ENCODE measurements at places on chromosomes 2 and 18. TPM values are rescaled to one million over a fixed set of nuclear protein-coding genes. Genes with fewer than 3 reads are reported as not detected.

DNA sequence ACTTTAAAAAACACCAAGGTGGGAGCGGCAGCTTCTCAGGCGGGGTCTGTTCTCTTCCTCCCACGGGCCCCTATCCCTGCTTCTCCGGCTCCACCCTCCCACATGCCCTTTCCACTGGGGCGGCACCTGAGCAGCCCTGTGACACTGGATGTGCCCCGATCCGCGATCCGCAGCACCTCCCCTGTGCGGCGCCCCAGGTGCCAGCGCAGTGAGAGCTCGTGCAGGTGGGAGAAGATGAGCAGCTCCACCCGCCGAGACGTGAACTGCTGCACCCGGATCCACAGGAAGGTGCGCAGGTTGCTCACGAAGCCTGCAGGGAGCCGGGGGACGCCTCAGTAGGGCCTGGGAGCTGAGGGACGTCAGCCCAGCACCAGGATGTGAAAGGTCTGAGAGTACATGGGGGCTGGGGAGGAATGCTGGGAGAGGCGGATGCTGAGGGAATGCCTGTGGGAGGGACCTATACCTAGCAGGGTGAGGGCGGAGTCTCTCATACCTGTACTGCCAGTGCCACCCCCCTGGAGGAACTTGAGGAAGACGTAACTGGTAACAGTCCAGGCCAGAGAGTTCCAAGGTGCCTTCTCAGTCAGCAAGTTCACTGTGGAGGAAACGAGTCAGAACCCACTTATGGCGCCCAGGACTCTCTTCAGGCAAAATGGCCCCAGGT, 2.8 kb downstream of the ABCB6 start:
- H3K27ac ChIP-seq, result no peak overlapping the region
- H3K36me3 ChIP-seq, result peaks cover 27% of the 10 kb centered on the region
- no peak overlapping the region for H3K4me3 ChIP-seq

- H3K4me1 ChIP-seq, result peaks cover 19% of the 10 kb centered on the region
- H3K4me3 ChIP-seq, result no peak overlapping the region
- H3K27ac ChIP-seq, result no peak overlapping the region
- H3K27me3 ChIP-seq, result peaks cover 11% of the 10 kb centered on the region
- no peaks in the 10 kb centered on the region for H3K36me3 ChIP-seq
Measured at GRCh38 chr2:240701091-240701735, 9.5 kb downstream of the AQP12A start.

The CPO gene
- not detected for total RNA-seq

The ACMSD gene
- total RNA-seq, result not detected

DNA sequence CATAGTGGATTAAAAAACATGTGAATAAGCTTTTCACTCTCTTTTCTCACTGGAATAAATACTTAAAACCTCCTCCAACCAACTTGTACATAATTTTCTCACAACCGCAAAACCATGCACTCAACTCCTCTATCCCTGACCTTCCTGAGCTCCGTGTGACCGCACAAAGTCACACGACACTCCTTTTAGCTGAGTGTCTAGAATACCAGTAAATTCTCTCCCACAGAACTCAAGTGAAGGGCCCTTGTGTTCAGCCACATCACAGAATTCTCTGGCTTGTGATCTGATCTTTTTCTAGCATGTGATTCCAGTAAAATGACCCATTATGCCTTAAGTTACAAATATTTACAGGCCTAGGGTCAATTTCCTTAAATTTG, 91.2 kb upstream of the ARL4C start:
- no peaks in the 10 kb centered on the region for H3K4me1 ChIP-seq
- H3K4me3 ChIP-seq, result no peak overlapping the region
- peaks cover 3% of the 10 kb centered on the region for H3K27me3 ChIP-seq
- H3K27ac ChIP-seq, result no peak overlapping the region

The GREB1L gene
- total RNA-seq, result not detected

The KCNE4 gene
- not detected for total RNA-seq

DNA sequence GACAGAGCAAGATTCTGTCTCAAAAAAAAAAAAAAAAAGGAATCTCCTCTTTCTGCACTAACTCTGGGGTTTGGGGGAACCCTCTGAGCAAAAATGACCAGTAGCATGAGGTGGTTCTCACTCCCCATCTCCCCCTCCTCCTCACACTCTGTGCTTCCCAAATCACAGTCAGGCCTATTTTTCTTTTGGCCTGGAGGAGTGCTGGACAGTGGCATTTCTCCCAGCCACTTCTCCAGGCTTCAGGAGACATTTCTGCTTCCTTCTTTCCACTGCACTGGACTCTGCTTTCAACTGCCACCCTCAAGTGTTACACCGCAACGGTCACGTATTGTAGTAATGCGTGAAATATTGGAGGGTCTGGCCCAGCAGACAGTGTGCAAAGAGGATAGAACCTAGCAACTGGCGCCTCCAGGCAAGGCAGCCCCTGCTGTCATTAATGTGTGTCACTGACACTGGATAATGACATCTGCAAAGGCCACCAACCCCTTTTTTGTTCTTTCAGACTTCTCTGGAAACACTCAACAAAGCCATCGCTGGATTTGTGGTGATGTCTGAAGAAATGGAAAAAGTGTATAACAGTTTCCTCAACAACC, 68.9 kb downstream of the TRABD2A start:
- no peak overlapping the region for H3K27ac ChIP-seq
- H3K27me3 ChIP-seq, result no peaks in the 10 kb centered on the region
- H3K4me3 ChIP-seq, result no peak overlapping the region
- DNase-seq, result no peak
- peaks cover 14% of the 10 kb centered on the region for H3K4me1 ChIP-seq

The LRATD1 gene
- not detected for total RNA-seq

The TUBA3D gene
- not detected for total RNA-seq

- no peaks in the 10 kb centered on the region for H3K27me3 ChIP-seq
- no peak overlapping the region for H3K4me3 ChIP-seq
- no peak overlapping the region for H3K27ac ChIP-seq
Measured at GRCh38 chr2:83368916-83369315, 1090.2 kb downstream of the SUCLG1 start.

GRCh38 chr2:204452464-204453023, 92.7 kb upstream of the PARD3B start:
- no peak overlapping the region for H3K4me3 ChIP-seq
- DNase-seq, result no peak
- peaks cover 8% of the 10 kb centered on the region for H3K27me3 ChIP-seq
- no peak overlapping the region for H3K27ac ChIP-seq
- no peaks in the 10 kb centered on the region for H3K36me3 ChIP-seq

DNA sequence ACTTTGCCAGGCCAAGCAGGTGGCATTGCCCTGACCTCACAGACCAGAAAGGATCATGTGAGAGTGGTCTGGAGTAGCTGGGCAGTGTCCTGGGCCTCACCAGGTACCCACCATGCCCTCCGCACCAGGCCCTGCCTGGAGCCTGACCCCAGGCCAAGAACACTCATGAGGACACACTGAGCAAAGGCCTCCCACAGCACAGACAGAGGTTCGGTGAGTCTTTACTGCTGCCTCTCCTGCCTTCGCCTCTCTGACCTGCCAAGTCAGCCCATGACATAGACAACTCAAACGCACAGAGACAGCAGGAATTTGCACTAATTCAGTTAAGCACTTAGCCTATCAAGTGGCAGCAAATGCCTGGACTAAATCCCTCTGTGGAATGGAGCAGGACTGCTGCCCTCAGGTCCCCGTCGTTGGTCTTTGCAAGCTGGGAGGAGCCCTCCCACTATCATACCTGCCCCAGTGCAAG, 62.5 kb downstream of the RHOB start:
- no peak for DNase-seq
- no peaks in the 10 kb centered on the region for H3K4me1 ChIP-seq
- H3K36me3 ChIP-seq, result no peaks in the 10 kb centered on the region
- no peak overlapping the region for H3K27ac ChIP-seq
- no peak overlapping the region for H3K4me3 ChIP-seq
- peaks cover 4% of the 10 kb centered on the region for H3K27me3 ChIP-seq

GRCh38 chr18:8754995-8755960, 49.9 kb downstream of the MTCL1 start:
- H3K27ac ChIP-seq, result peak overlapping the region; percentile 92
- H3K4me3 ChIP-seq, result peak overlapping the region; percentile 56
- peak; percentile 84 for DNase-seq
- no peaks in the 10 kb centered on the region for H3K36me3 ChIP-seq

GRCh38 chr2:235533616-235534385, 40.0 kb downstream of the AGAP1 start:
- H3K36me3 ChIP-seq, result no peaks in the 10 kb centered on the region
- no peaks in the 10 kb centered on the region for H3K4me1 ChIP-seq
- no peak overlapping the region for H3K4me3 ChIP-seq
- H3K27me3 ChIP-seq, result peaks cover 2% of the 10 kb centered on the region

DNA sequence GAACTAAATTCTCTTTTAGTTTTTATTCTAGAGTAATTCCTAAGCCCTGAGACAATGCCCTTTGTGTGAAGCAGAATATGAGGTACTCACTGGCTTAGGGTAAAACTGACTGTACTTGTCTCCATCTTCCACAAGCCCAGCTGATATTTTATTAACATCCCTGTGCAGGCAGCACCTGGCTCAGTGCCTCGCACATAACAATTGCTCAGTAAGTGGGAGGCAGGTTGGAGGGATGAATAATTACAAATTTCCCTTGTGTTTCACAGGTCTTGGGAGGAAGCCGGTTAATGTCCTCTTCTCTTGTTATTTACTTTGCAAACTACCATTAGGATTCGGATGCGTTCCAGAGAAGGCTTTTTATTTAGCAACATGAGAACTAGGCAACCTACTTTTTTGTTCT, 249.8 kb upstream of the FSHR start:
- no peak overlapping the region for H3K27ac ChIP-seq
- H3K36me3 ChIP-seq, result no peaks in the 10 kb centered on the region
- no peaks in the 10 kb centered on the region for H3K4me1 ChIP-seq
- no peak for DNase-seq

- no peaks in the 10 kb centered on the region for H3K36me3 ChIP-seq
- H3K4me1 ChIP-seq, result no peaks in the 10 kb centered on the region
- DNase-seq, result no peak
- no peak overlapping the region for H3K4me3 ChIP-seq
Measured at GRCh38 chr2:241201445-241202267, 13.2 kb downstream of the ANO7 start.

DNA sequence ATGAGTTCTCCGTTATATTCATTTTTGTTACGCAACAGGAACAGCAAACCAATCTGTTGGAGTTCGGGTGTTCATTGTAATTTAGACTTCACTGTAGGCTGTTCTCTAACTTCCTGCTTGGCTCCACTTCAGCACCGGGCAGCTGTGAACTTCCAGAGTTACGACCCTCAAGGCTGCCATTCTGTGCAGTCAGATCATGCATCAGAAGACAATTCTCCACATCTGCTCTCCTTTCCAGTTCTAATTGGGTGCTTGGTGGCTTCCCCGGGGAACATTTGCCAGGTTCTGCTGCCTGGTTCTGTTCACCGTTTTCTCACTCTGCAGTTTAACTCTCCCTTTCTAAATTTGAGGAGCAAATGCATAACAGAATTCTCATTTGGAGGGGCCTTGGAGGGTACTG, 237.7 kb downstream of the NYAP2 start:
- no peaks in the 10 kb centered on the region for H3K36me3 ChIP-seq
- H3K4me3 ChIP-seq, result no peak overlapping the region
- no peaks in the 10 kb centered on the region for H3K4me1 ChIP-seq
- H3K27ac ChIP-seq, result no peak overlapping the region

DNA sequence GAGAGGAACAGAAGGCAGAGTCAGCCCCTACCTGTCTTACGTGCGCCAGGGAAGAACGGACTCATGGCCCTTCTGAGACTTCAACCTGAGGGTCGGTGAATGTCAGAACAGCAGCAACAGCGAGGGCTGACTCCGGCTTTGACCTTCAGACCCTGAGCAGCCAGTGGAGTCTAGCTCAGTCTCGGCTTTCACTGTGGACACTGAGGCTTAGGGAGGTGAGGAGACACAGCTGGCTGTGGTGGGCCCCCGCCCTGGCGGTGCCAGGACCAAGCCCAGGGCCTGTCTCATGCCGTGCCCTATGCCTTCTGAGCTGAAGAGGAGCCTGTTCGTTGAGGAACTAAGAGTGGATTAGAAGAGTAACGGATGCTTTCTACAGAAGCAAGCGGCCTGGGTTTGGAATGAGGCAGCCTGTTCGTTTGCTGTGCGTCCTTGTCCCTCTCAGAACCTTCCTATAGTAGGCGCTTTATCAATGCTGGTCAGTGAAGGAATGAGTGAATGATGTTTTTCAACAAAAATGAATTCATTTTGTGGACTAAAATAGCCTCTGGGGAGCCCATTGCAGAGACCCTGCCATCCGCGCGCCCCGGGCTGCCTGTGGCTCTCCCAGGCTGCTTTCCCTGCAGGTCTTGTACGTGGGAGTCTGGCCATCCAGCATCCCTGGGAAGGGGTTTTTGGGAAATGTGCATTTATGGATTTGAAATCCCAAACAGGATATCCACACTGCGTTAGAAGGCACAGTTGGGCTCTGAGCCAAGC, 38.9 kb downstream of the ASB1 start:
- peaks cover 13% of the 10 kb centered on the region for H3K4me1 ChIP-seq
- peak; percentile 3 for DNase-seq

The GCA gene
- total RNA-seq, result 14.4 TPM

- no peaks in the 10 kb centered on the region for H3K36me3 ChIP-seq
- no peak overlapping the region for H3K27ac ChIP-seq
- no peak for DNase-seq
- H3K4me3 ChIP-seq, result no peak overlapping the region
- H3K4me1 ChIP-seq, result no peaks in the 10 kb centered on the region
Measured at GRCh38 chr2:220006152-220006621, 378.8 kb downstream of the SLC4A3 start.

The MRO gene
- total RNA-seq, result not detected

DNA sequence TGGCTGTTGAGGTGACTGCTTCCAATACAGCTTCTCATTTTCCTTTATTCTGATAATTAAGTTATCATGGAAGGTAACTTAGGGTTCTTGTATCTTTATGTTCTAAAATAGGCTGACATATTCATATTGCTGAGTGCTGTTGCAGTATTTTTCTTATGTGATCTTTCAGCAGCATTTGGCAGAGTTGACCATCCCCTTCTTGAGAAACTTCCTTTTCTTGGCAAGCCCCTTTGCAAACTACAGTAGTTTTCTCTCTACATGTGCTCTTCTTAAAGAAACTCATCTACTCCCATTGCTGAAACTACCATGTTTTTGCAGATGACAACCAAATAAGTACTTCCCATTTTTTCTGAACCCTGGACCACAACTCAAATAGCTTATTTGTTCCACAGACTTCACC, 476.5 kb upstream of the TRIB2 start:
- DNase-seq, result no peak
- no peaks in the 10 kb centered on the region for H3K36me3 ChIP-seq
- no peaks in the 10 kb centered on the region for H3K27me3 ChIP-seq
- H3K4me1 ChIP-seq, result no peaks in the 10 kb centered on the region
